ENCODE measurements at places on chromosomes 1 and 21.

DNA sequence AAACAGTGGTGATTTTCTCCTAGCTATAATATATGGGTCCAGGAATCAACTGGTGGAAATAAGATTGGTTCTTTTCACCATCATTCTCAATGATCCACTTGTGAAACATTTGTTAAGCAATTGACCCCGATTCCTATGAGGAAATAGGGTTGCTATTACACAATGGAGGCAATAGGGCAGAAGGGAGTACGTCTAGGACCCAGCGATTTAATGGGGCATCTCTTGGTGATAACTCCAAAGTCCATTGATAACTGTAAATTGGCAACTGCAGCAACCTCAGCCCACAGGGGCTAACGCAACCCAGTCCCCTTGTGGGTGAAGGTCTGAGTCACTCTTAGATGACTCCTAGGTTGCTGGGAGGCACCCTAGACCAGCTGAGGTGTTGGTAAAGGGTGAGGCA is 62.5 kb upstream of the BARHL2 start:
- DNase-seq, result no peak

DNA sequence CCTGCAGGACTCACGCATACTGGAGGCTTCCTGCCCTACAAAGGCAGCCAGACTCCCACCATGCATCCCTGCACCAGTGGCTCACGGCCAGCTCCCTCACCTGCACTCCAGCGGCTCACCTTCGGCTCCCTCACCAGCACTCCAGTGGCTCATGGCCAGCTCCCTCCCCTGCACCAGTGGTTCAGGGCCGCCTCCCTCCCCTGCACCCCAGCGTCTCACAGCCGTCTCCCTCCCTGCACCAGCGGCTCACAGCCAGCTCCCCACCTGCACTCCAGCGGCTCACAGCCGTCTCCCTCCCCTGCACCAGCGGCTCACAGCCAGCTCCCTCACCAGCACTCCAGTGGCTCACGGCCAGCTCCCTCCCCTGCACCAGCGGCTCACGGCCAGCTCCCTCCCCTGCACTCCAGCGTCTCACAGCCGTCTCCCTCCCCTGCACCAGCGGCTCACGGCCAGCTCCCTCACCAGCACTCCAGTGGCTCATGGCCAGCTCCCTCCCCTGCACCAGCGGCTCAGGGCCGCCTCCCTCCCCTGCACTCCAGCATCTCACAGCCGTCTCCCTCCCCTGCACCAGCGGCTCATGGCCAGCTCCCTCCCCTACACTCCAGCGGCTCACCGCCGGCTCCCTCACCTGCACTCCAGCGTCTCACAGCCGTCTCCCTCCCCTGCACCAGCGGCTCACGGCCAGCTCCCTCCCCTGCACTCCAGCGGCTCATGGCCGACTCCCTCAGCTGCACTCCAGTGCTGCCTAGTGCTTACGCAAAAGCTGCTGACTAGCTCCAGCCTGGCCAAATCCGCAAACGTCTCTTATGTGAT is 324.5 kb downstream of the NPHP4 start:
- no peak for DNase-seq

DNA sequence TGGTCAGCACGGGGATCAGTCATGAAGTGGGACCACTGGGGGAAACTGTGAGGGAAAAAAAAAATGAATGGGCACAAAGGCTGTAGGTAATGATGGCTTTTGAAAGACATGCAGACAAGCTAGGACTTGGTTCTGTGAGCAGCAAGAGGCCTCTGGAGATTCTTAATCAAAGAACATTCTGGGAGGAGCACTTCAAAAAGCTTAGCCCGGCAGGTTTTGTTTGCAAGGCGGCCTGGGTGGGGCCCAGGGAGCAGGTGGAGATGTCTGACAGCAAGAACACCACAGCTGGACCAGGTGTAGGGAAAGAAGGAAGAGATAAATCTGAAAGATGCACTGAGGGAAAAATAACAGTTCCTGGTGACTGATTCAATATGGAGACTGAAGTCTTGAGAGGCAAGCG is 6.0 kb downstream of the TEX35 start:
- DNase-seq, result no peak

GRCh38 chr1:233656032-233656635 is 42.2 kb downstream of the KCNK1 start:
- no peak for DNase-seq

- DNase-seq, result peak; percentile 65
Observed at GRCh38 chr1:152048416-152049009, 11.7 kb upstream of the S100A11 start.

GRCh38 chr21:34054259-34054658 is 19.1 kb upstream of the MRPS6 start:
- no peak for DNase-seq

- DNase-seq, result no peak
Observed at GRCh38 chr21:26432410-26432809, 140.7 kb downstream of the CYYR1 start.

GRCh38 chr1:183048087-183049085 is 25.2 kb downstream of the LAMC1 start:
- DNase-seq, result no peak

DNA sequence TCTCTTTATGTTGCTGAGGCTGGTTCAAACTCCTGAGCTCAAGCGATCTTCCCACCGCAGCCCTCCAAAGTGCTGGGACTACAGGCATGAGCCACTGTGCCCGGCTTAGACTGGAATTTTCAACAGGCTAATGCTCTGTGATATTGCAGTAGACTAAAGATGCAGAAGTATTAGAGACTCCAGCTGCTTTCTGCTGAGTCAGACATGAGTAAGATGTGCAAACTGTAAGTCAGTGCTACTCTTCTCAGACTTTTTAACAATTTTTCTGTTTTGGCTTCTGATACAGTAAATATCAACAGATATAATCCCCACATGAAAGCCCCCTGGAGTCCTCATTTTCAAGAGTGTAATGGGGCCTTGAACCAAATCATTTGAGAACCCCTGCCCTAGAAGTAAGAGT is 29.3 kb upstream of the NLRP3 start:
- no peak for DNase-seq

GRCh38 chr1:204417074-204417997 is 5.7 kb upstream of the PPP1R15B start:
- peak; percentile 59 for DNase-seq

- DNase-seq, result peak; percentile 35
Observed at GRCh38 chr1:186404454-186405051, 28.9 kb downstream of the ODR4 start.

DNA sequence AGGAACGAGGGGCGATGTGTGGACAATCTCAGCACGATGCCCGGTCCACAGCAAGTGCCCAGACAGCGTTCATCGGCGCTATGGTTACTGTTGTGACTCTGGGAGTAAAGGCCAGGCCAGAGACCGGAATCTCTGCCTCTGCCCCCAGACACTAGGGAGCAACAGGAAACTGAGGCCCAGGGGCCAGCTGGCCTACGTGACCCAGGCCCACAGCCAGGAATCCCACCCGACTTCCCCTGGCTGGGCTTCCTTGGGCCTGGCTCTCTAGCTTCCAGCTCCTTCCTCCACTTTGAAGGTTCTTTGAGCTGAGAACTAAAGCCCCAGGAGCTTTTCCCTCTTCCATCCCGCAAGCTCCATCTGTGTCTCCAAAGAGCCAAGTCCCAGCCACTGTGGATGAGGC is 4.6 kb downstream of the LRP8 start:
- no peak for DNase-seq

- no peak for DNase-seq
Observed at GRCh38 chr1:156999596-157000320, 45.8 kb downstream of the ARHGEF11 start.

- DNase-seq, result no peak
Observed at GRCh38 chr1:87279966-87280535, 48.6 kb upstream of the LMO4 start.

DNA sequence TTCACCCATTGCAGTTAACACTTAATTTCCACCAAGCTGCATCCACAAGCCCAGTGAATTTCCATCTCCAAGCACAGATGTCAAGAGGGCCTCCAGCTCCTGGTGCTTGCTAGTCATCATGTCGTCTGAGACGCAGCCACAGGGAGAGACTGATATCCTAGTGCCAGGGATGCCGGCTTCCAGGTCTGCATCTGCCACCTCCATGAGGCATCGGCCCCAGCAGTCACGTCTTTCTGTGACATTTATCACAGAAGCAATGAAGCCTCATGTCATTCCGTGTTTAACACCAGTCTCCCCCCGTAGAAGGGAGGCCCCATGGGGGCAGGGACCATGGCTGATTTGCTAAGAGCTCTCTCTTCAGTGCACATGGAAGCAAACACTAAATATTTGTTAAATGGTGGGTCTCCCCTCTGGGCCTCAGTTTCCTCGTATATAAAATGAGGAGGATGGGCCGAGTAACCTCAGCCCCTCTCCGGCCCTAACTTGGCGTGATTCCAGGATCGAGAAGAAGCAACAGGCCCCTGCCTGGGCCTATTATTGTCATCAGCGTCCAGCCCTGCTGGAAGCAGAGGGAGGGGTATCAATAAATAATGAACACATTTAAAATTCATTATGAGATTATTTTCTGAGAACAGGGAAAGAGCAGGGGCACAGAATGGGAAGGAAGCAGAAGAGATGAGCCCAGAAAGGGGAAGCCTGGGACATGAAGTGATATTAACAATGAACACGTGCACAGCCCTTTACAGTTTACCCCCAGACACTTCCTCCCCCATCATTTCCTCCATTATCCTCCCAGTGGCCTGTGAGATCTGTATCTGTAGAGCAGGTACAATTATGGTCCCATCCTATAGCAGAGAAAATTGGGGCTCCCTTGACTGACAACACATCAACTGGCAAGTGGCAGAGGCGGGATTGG is 837 bp upstream of the C1QB start:
- DNase-seq, result no peak

- DNase-seq, result no peak
Observed at GRCh38 chr1:248788327-248788726, 32.8 kb upstream of the LYPD8 start.

DNA sequence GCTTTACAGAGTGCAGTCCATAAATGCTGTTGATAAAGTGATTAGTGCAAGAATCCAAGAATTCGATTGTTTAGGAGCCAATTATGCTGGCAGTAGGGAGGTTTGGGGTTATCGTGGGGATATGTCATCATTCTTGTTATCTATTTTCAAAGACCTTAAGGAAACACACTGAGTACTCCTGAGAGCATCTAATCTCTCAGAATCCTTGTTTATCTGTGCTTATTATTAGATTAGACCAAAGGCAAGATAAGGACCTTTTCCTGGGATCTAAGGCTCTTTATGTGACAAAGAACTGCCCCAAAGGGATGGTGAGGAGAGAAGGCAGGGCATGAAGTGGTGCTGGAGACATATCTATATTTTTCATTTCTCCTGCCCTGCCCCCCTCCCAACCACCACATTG is 139.1 kb downstream of the TSEN15 start:
- no peak for DNase-seq

DNA sequence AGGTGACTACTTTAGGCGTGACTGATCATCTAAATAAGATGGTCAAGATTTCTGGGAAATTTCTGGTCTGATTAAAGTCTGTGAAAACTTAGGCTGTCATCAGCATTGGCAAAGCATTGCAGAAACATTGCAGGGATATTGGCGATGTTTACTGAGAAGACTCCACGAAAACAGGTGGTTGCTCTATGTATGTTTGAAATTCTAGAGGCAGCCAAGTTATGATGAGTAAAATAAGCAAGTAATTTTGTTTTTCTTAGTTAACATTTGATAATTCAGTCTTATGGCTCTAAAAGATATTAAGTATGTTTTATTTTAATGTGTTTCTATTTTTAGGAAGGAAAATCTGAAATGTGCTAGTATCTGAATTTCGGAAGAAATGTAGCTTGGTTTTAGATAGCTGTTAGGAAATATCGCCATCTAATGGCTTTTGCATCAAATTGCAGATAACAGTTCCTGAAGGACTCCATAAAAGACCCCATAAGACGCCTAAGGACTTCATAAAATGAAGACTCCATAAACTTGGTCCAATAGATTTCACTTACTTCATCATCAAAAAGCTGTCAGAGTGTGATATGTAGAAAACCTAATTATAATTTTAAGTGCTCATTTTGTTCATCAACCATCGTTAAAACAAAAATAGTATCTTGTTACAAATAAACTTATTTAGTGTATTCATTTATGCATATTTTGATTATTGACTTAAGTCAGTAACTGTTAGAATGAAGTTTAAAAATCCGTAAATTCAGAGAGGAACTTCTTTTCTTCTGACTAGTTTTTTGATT is 344.6 kb downstream of the RYR2 start:
- DNase-seq, result no peak

DNA sequence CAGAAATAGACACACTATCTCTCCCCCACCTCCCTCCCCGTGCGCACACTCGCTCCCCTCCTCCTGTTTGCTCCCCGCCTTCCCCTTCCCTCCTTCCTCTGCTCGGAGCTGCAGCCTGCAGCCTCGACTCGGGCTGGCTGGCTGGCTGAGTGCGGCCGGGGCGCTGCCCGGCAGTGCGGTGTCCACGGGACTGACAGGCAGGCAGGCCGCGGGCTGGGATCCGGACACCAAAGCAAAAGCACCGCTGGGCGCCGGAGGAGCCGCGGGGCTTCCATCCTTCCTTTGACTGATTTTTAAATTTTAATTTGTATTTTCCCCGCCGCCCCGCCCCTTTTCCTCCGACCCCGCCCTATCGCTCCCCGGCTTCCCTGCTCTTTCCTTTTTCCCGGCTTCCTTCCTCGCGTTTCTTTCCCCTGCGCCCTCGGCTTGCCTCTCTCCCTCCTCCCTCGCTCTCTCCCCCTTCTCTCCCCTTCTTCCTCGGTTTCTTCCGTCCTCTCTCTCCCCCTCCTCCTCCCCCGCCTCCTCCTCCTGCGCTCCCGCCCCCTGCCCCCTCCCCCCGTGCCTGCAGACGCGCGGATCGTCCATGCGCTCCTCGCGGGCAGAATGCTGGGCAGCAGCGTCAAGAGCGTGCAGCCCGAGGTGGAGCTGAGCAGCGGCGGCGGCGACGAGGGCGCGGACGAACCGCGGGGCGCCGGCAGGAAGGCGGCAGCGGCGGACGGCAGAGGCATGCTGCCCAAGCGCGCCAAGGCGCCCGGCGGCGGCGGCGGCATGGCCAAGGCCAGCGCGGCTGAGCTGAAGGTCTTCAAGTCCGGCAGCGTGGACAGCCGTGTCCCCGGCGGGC is 109.4 kb downstream of the NAV1 start:
- no peak for DNase-seq

- DNase-seq, result no peak
Observed at GRCh38 chr1:119080586-119080985, 59.9 kb downstream of the WARS2 start.

- no peak for DNase-seq
Observed at GRCh38 chr1:119647228-119647733, 785 bp downstream of the ZNF697 start.

DNA sequence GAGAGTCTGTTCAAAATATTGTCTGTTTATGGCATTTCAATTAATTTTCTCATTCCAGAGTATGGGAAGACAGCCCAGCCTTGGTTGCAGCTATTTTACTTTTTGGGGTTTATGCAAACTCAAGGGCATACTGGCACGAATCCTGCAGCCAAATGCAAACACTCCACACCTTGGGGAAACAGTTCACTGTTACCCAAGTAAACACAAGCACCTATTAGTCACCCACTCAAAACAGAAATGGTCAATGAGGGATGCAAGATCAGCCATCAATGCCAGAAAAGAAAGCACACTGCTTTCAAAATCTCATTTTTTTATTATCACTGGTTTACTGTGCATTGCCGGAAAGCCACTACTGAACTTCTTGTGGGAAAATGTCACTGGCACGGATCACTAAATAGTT is 170.6 kb downstream of the RUNX1 start:
- no peak for DNase-seq

Data from HL-60 (cell line).